ENCODE measurements at places on chromosomes 3 and 15.

GRCh38 chr15:42118650-42119445 lies 24.5 kb upstream of the PLA2G4D start:
- no peak for DNase-seq

DNA sequence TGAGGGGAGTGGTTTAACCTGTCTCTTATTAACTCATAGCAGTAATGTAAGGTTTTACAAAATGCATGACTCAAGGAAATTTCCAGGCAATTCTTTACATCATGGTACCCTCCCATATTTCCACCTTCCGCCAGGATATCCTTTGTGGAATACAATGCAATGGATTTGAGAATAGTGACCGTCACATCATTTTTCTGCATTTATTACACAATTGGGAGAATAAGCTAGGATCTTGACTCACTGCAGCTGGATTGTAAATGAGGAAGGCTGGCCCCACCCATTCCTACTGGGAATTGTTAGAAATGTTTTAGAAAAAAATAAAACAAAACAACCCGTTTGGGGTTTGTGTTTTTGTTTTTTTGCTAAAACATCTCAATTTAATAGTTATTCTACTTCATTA lies 97.4 kb downstream of the IMPG2 start:
- no peak for DNase-seq

GRCh38 chr3:193564012-193564411 lies 9.3 kb upstream of the ATP13A4 start:
- DNase-seq, result no peak

DNA sequence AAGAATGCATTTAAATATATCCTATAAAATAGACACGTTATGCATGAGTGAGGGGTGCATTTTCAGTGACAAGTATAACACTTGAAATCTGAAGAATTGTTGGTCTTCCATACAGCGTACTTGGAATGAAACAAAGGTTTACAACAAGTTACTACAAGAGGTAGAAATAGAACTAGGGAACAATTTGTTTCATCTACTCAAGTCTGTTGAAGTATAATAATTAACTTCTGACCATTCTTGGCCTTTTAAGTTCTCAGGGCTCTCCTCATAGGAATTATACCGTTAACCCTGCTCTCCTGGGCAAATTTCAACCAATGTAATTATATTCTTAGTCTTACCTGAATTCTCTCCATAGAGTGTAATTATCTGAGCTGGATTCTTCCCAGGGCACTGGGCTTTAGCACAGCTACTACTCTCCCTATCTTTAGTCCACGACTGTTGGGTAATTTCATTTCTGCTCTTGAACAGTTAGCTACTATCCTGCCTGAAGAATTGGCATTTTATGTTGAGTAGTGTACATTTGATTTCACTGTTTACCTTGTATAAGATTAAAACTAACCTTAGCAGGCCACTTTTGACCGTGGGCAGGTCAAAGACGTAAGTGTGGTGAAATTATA lies 100.6 kb downstream of the UBE2E2 start:
- DNase-seq, result no peak

GRCh38 chr3:9109568-9109914 lies 139.9 kb downstream of the SRGAP3 start:
- no peak for DNase-seq

- no peak for DNase-seq
Observed at GRCh38 chr3:40978442-40978841, 220.9 kb upstream of the CTNNB1 start.

GRCh38 chr3:31762097-31762764 lies 218.8 kb downstream of the OSBPL10 start:
- no peak for DNase-seq

DNA sequence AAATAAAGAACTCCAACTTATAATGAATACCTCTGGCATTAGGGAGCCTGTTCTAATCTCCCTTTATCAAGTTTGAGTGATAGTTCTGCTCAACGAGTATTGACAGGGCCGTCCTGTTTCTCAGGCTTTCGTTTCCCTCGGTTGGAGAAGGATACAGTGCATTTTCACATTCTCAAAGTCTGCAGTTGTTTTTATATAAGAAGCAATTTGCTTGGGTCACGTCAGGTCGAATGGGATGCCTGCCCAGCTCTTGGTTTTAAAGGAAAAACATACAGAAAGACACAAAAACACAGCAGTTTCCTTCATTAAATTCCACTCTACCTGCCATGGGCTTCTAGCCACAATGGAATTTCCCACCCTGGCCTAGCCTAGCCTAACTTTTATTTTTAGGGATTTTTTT lies 366.3 kb downstream of the TIGIT start:
- DNase-seq, result no peak

- no peak for DNase-seq
Observed at GRCh38 chr3:2423143-2423542, 324.5 kb downstream of the CNTN4 start.
